Activated CD4-positive, alpha-beta memory T cell treated with anti-CD3 and anti-CD28 coated beads for 36 hours (primary cell): ENCODE measurements at places on chromosomes 4 and X.

DNA sequence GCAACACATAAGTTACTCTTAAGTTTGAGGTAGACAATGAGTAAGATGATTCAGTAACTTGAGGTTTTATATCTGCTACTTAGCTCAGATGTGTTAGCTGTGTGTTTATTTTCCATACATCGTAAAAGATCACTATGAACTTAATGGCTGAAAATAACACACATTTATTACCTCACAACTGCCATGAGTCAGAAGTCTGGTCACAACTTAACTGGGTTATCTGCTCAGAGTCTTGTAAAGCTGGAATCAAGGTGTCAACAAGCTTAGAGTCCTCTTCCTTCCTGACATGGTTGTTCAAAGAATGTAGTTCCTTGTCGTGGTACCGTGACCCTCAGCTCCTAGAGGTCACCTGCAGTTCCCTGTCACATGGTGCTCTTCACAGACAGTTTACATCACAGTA, 204.9 kb upstream of the MAGEB2 start:
- no peak for DNase-seq

GRCh38 chr4:164326056-164326455, 427.9 kb upstream of the SMIM31 start:
- no peak for DNase-seq

DNA sequence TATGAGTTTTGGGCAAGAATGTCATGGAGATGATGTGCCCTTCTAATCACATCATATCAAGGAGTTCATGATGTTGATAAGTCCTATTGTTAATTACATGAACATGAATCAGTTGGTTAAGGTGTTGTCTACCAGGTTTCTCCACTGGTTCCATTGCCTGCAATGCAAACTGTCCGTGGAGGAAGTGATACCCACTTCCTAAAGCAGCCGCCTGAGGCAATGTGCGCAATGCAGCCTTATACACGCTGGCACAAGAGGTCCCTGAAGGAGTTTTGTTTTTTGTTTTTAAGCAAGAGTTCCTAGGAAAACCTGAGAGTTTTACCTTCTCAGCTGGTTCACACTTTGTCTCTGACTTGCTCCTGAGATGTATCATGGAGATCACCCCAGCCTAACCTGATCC, 5.9 kb upstream of the GPKOW start:
- DNase-seq, result no peak

DNA sequence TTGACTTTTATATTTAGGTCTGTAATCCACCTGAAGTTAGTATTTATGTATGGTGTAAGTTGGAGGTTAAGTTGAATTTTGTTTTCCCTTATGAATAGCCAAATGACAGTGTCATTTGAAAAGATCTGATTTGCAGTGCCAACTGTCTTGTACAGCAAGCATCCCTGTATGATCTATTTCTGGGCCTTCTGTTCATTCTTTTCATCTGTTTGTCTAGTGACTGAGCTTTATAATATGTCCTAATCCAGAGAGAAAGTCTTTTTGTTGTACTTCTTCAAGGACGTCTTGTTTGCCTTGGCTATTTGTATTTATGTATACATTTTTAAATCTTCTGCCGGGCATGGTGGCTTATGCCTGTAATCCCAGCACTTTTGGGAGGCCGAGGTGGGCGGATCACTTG, 39.6 kb downstream of the CDKL5 start:
- DNase-seq, result no peak

GRCh38 chrX:19798423-19798822, 89.0 kb downstream of the SH3KBP1 start:
- peak; percentile 60 for DNase-seq

DNA sequence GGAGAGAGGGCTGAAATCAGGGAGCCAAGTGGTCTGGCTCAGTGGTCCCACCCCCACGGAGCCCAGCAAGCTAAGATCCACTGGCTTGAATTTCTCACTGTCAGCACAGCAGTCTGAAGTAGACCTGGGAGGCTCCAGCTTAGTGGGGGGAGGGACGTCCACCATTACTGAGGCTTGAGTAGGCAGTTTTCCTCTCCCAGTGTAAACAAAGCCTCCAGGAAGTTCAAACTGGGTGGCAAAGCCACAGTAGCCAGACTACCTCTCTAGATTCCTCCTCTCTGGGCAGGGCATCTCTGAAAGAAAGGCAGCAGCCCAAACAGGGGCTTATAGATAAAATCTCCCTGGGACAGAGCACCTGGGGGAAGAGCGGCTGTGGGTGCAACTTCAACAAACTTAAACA, 88.1 kb downstream of the NPFFR2 start:
- DNase-seq, result no peak

DNA sequence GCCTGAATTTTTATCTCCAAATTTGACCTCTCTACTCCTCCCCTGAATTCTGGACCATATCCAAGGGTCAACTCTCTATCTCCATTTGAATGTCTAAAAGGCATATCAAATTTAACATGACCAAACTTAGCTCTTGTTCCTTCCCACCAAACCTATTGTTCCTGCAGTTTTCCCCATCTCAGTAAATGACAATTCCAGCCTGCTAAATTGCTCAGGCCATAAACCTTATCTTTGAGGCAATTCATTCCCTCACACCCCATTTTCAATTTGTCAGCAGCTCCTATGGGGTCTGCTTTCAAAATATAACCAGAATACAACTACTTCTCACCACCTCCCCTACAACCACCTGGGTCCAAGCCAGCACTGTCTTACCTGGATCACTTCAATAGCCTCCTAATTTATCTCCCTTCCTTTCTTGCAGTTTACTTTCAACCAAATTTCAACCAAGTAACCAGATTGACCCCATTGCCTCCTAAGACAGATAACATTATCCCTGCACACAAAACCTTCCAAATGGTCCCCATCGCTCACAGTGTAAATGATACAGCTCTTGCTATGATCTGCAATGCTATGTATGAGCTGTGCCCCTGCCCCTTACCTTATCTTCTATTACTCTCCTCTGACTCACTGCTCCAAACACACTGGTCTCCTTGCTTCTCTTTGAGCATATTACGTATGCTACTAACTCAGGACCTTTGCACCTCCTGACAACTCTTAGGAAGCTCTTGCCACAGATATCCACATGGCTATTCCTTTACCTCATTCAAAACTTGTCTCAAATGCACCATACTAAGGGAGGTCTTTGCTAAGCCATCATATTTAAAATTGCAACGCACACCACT, 66.0 kb downstream of the CAMK2D start:
- no peak for DNase-seq

- DNase-seq, result no peak
These were observed 168.1 kb downstream of the FAT4 start for GRCh38 chr4:125482822-125483221.
